ENCODE measurements at places on chromosomes 5 and 9.

GRCh38 chr9:16459421-16460148 is 410.9 kb downstream of the BNC2 start:
- DNase-seq = no peak

DNA sequence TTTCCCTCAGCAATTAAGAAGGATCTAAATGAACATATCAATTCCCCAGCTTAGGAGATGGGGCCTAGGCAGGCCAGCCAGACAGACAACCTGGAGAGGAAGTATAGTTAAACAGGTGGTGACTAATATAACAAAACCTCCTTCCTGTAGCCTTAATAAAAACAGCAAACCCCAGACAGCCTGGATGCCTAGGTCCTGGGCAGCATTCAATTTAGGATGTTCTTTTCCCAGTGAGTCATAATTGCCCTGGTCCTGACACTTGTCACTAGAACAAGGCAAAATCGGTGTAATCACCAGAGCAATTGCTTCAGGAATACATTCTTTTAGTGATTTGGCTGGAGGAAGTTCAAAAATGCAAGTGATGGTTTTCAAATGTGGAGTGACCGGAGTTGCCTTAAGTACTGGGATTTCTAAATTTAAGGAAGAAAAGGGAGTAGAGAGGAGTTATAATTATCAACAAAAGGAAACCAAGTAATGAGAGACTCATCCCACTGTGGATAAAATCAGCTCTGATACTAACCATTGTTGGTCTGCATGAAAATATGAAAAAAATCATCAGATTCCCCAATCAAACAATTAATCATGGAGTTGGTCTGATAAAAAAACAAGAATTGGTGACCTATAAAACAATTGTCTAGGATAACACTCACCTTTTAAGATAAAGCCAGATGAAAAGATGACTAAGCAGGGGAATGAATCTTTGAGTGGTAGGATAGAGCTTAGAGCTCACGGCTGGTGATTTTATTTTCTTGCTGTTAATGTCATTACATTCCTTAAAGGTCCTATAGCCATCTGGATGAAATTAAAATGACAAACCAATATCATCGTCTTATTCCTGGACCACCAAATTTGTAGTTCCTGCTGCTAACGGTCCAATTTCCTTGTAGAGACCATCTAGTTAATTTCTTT is 39.0 kb upstream of the TARS1 start:
- DNase-seq = no peak

GRCh38 chr9:128919402-128920089 is 1.2 kb upstream of the PHYHD1 start:
- DNase-seq = no peak

DNA sequence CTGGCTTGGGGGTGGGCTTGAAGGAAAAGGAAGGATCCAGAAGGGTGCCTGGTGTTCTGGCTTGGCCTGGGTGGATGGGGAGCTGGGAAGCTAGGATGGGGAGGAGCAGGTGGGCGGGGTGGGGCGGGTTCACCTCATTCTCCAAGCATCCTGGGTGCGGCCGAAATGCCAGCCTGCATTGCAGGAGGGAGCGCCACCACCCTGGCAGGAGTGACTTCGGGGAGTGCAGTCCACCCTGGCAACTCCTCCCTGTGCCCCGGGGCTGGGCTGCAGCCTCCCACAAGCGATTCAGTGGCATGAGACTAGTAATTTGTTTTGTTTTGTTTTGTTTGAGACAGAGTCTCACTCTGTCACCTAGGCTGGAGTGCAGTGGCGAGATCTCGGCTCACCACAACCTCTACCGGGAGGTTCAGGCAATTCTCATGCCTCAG is 5.5 kb downstream of the TTC16 start:
- DNase-seq = no peak

GRCh38 chr9:2987679-2988078 is 143.8 kb upstream of the PUM3 start:
- DNase-seq = no peak

GRCh38 chr5:158569534-158569933 is 530.2 kb downstream of the EBF1 start:
- no peak for DNase-seq

DNA sequence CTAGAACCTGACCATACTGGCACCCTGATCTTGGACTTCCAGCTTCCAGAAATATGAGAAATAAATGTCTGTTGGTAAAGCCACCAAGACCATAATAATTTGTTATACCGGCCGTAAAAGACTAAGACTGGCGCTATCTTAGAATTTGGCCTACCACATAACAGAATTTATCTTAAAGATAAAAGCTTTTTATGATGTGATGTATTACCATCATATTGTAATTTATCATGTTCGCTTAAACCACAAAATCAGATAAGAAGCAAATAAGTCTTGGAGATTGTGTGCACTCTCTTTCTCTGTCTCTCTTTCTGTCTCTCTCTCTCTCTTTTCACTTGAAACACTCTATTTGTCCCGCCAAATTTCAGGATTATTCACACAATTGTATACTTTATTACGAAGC is 35.6 kb downstream of the FST start:
- DNase-seq = peak; percentile 21

GRCh38 chr5:109529520-109529919 is 119.7 kb upstream of the PJA2 start:
- no peak for DNase-seq

DNA sequence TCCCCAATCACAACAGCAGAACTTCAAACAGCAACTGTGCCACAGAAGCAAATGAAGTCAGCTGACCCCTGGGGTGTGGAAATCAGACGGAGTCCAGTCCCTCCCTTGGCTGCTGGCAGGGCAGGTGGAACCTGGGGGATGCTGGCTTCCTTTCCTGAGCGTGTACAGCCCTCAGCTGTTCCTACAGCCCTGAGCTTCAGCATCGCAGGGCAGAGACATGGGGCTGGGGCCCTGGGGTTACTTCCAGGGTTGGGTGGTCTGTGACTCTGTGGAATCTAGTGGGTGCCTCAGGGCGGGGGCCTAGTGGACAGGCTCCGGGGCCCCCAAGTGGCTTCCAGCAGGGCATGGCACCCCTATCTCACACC is 7.3 kb upstream of the RXRA start:
- DNase-seq = no peak
